Adrenal gland (tissue), 19 donors: ENCODE measurements at places on chromosomes 4 and X.

DNA sequence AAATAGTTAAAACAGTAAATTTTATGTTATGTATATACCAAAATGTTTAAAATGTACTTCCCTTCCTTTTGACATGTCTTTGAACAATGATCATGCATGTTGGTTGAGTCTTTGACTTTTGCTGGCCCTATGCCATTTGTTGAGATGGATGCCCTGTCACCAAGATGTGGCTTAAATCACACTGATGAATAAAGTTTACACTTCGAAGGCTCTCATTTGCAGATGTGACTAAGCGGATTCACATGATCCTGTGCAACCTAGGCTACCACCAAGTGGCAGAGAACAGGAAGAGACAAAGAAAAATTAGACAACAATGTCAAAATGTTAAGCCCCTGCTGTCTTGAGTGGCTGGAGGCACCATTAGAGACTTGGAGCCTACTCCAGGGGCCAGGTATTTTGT, 139.9 kb downstream of the RAB28 start:
- H3K4me3 ChIP-seq: no peak overlapping the region
- no peaks in the 10 kb centered on the region for H3K4me1 ChIP-seq
- no peak for DNase-seq
- no peaks in the 10 kb centered on the region for H3K27me3 ChIP-seq

DNA sequence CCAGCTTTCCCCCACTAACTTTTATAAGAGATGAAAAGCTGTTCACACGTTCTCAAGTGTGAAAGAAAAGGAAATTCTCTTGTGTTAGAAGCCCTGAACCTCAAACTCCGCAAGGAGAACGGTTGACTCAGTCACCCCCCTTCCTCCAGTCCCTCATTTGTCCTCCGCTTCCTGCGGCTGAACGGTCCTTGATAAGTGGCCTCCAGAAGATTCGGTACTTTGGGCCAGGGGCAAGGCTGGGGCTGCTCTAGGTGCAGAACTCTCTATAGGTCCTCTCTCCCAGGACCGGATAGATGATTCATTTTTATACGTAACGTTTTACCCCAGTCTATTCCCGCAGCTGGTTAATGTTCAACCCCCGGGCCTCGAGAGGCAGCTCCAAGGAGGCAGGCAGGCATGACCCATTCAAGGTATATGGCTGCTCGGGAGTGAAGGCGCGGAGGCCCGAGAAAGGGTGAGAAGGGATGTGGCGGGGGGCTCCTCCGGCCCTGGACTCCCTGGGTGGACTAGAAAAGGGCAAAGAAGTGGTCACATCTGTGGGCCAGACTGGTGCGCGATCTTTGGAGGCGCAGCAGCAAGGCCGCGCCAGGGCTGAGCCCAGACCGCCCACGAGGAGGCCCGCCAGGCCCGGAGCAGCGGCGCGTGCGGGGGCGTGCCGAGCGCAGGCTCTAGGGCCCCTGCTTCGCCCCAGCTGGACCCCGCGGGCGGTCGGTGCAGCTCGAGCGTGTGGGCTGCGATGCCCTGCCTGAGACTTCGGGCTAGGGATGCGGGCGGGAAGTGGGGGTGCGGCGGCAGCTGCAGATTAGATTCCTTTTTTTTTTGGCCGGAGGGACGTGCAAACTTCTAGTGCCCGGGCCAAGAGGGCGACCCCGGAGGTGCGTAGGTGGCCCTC, 11.7 kb downstream of the PITX2 start:
- H3K36me3 ChIP-seq: no peaks in the 10 kb centered on the region
- no peak overlapping the region for H3K27ac ChIP-seq
- no peak overlapping the region for H3K4me3 ChIP-seq
- H3K4me1 ChIP-seq: no peaks in the 10 kb centered on the region
- peaks cover 63% of the 10 kb centered on the region for H3K27me3 ChIP-seq

DNA sequence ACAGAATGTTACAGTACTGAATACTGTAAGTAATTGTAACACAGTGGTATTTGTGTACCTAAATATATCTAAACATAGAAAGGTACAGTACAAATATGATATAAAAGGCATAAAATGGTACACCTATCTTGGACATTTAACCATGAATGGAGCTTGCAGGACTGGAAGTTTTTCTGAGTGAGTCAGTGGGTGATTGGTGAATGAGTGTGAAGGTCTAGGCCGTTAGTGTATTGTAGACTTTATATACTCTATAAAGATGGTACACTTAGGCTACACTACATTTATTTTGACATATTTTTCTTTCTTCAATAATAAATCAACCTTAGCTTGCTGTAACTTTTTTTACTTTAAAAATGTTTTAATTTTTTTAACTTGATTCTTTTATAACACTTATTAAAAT, 422.5 kb upstream of the FSTL5 start:
- H3K36me3 ChIP-seq: no peaks in the 10 kb centered on the region
- DNase-seq: no peak
- no peak overlapping the region for H3K4me3 ChIP-seq
- H3K27ac ChIP-seq: no peak overlapping the region
- no peaks in the 10 kb centered on the region for H3K27me3 ChIP-seq

DNA sequence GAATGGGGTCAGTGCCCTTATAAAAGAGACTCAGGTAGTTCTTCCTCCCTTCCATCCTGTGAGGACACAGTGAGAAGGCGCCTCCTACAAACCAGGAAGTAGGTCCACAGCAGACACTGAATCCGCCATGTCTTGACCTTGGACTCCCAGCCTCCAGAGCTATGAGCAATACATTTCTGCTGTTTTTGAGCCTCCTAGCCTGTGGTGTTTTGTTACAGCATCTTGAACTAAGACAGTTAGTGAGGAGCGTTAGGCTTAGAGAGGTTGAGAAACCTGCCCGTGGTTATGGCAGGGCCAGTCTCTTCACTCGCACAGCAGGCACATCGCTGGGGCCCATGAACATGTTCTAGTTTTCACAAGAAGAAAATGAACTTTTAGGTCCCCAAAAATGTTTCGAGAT, 19.7 kb downstream of the SHROOM2 start:
- no peak overlapping the region for H3K27ac ChIP-seq
- H3K36me3 ChIP-seq: no peaks in the 10 kb centered on the region
- no peak for DNase-seq
- no peak overlapping the region for H3K4me3 ChIP-seq
- H3K27me3 ChIP-seq: no peaks in the 10 kb centered on the region
- H3K4me1 ChIP-seq: no peaks in the 10 kb centered on the region

- H3K4me3 ChIP-seq: no peak overlapping the region
- H3K27me3 ChIP-seq: no peaks in the 10 kb centered on the region
- no peak for DNase-seq
- no peaks in the 10 kb centered on the region for H3K4me1 ChIP-seq
- H3K27ac ChIP-seq: no peak overlapping the region
These were observed 357.6 kb upstream of the CPEB2 start for GRCh38 chr4:14644580-14645282.

DNA sequence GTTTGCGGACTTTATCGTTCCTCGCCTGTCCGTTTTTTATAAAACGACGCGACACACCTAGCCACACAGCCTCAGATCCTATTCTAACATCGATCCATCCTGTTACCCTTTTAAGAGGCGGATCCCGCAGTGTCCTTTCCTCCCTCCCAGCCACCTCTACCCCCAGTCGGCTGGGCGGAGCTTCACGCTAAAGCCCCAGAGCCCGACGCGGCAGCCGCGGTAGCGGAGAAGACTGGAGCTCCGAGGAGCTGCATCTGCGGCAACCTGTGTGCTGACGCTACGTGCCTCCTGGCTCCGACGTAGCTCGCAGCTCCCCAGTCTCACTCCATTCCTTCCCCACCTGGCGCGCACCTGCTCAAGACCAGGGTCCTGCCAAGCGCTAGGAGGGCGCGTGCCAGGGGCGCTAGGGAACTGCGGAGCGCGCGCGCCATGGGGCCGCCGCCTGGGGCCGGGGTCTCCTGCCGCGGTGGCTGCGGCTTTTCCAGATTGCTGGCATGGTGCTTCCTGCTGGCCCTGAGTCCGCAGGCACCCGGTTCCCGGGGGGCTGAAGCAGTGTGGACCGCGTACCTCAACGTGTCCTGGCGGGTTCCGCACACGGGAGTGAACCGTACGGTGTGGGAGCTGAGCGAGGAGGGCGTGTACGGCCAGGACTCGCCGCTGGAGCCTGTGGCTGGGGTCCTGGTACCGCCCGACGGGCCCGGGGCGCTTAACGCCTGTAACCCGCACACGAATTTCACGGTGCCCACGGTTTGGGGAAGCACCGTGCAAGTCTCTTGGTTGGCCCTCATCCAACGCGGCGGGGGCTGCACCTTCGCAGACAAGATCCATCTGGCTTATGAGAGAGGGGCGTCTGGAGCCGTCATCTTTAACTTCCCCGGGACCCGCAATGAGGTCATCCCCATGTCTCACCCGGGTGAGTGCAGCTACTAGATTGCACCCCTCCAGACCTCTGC, at the start of gene RNF128:
Gene RNF128 (plus strand): TSS at position 217 of the 953 bp plus-strand sequence. CDS start 213 bp downstream, at position 430.
- peak within 1 kb of the TSS; percentile 64 for H3K27ac ChIP-seq
- no peaks in the 10 kb centered on the region for H3K4me1 ChIP-seq
- H3K27me3 ChIP-seq: peaks cover 21% of the 10 kb centered on the region
- peak within 1 kb of the TSS; percentile 21 for H3K4me3 ChIP-seq
- peak; percentile 69 for DNase-seq

DNA sequence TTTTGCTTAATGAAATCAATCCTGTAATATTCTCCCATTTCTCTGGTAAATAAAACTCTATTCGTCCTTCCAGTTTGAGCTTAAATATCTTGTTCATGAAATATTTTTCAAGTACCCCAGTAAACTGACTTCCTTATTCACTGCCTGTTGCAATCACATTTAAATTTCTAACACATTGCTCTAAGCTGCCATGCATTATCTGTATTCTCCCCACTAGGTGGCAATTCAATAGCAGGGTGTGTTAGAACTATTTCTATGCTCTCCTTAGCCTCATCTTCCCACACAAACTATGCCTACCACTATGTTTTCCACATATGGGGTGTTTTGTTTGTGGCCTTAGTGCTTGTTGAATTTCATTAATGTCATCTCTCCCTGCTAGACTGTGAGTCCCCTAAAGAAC, 377.1 kb upstream of the HS3ST1 start:
- no peaks in the 10 kb centered on the region for H3K27me3 ChIP-seq
- H3K36me3 ChIP-seq: no peaks in the 10 kb centered on the region
- no peak for DNase-seq
- H3K4me1 ChIP-seq: peaks cover 16% of the 10 kb centered on the region

DNA sequence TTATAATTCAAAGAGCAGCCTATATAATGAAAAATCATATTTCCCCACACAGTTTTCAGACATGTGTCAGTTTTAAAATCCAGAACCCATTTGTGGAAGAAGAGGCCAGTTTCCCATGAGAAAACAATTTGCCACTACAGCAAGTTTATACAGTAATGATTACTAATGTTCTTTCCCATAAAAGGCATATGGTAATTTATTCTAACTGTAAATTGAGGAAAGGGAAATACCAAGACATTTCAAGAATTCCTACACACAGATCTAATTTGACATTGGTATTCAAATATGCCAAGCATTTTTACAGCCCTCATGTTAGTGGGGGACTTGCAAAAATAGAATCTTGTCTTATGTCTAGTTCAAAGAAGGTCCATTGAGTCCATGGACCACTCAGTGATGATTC, 1368.6 kb downstream of the FSTL5 start:
- H3K27ac ChIP-seq: no peak overlapping the region
- no peaks in the 10 kb centered on the region for H3K36me3 ChIP-seq
- no peak overlapping the region for H3K4me3 ChIP-seq

- no peak overlapping the region for H3K4me3 ChIP-seq
- H3K36me3 ChIP-seq: no peaks in the 10 kb centered on the region
These were observed 34.8 kb downstream of the POLA1 start for GRCh38 chrX:24728530-24728929.

DNA sequence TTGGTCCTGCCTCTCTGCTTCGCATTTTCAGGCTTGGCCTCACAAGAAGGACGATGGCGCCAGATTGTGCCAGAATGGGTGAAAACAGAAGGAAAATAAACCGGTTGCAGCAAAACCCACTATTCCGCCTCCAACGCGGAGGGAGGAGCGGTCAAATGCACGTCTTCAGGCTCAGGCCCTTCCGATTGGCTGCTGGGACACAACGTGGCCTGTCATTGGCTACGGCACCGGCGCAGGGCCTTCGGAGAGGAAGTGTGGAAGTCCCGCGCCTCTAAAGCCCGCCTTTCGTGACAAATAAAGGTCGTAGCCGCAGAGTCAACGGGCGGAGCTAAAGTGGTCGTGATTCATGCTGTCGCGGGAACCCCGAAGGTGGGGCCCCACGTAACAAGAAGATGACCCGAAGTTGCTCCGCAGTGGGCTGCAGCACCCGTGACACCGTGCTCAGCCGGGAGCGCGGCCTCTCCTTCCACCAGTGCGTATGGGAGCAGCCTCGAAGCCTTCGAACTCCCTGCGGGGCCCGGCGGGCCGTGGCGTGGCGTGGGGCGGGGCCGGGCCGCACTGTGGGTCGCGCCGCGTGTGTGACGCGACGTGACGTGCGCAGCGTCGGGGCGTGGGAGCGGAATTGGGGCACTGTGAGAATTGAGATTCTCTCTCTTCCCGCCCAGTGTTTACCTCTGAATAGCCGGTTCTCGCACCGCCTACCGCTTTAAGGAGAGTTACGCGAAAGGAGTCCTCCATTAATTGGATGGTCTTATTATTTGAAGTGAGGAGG, at the start of gene THAP9:
Gene THAP9 (plus strand): TSS at position 325 of the 772 bp plus-strand sequence. CDS start 68 bp downstream, at position 393.
- H3K36me3 ChIP-seq: peaks cover 6% of the 10 kb centered on the region
- H3K27me3 ChIP-seq: no peaks in the 10 kb centered on the region
- H3K4me1 ChIP-seq: peaks cover 25% of the 10 kb centered on the region
- DNase-seq: peak; percentile 99
- peak within 1 kb of the TSS; percentile 68 for H3K4me3 ChIP-seq

GRCh38 chr4:73895201-73896175, 26.3 kb downstream of the CXCL1 start:
- H3K27ac ChIP-seq: no peak overlapping the region
- DNase-seq: no peak
- H3K36me3 ChIP-seq: no peaks in the 10 kb centered on the region
- H3K4me1 ChIP-seq: peaks cover 6% of the 10 kb centered on the region
- no peaks in the 10 kb centered on the region for H3K27me3 ChIP-seq
- H3K4me3 ChIP-seq: no peak overlapping the region

DNA sequence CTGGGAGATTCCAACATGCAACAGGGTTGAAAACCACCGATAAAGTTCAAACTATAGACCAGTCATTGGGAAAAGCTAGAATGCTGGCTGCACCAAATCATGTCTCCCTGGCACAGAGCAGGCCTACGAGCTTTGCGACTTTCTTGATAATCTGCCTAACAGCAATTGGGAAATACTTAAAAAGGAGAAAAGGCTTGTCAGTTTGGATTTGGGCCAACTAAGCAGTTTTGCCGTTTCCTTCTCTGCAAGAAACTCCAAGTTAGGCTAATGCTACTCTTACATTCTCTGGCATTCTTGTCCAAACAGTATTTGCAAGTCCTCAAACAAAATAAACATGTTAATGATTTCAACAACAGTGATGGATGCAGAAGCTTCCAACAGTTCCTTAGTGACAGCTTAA, 87.9 kb downstream of the PDK3 start:
- no peak overlapping the region for H3K27ac ChIP-seq
- no peak for DNase-seq
- no peak overlapping the region for H3K4me3 ChIP-seq

- H3K36me3 ChIP-seq: no peaks in the 10 kb centered on the region
- no peaks in the 10 kb centered on the region for H3K27me3 ChIP-seq
- no peak for DNase-seq
- no peaks in the 10 kb centered on the region for H3K4me1 ChIP-seq
- H3K27ac ChIP-seq: no peak overlapping the region
- no peak overlapping the region for H3K4me3 ChIP-seq
These were observed 443.6 kb upstream of the PITX2 start for GRCh38 chr4:111066447-111066846.
